ENCODE measurements at places on chromosomes 6 and 20.

GRCh38 chr6:107763946-107764345 lies 60.2 kb downstream of the SCML4 start:
- DNase-seq = no peak

DNA sequence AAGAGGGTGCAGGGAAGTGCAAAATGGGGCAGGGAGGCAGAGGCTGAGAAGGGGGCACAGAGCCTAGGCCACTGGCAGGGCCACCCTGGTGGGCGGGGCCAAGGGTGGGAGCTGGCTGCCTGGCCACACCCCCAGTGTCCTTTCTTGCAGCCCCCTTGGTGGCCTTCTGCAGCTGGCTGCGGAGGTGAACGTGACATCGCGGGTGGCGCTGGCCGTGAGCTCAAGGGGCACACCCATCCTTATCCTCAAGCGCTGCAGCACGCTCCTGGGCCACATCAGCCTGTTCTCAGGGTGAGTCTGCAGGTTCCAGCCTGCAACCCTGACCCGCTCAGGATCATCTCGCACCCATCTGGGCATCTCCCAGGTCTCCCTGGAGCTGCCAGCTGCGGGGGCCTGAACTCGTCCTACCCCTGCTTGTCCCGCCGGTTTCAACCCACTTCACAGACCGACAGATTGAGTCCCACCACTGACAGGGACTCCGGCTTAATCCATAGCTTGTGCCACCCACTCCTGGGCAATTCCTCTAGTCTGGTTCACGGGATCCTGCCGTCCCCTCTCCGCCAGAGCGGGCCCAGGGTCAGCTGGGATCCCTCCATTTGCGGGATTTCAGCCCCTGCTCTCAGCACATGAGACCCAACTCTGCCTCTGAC lies 6.2 kb downstream of the BPIFB3 start:
- DNase-seq = no peak

DNA sequence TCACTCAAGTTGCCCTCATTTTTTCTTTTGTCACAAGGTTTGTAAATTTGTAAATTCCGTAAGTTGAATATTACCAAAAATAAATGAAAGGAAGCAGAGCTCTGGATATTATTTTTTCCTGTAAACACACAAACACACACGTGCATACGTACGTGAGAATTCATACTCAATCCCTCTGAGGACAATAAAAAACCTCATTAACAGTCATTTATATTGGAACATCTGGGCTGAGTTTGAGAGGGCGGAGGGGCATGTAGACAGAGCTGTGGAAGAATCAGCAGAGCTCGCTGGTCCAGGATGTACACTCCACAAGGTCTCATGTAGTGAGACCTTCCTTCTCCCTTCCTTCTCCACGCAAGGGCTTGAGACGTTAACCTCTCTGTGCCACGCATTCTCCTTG lies 24.2 kb upstream of the DOK5 start:
- DNase-seq = no peak

GRCh38 chr6:144581812-144582537 lies 296.8 kb downstream of the UTRN start:
- no peak for DNase-seq

- DNase-seq = no peak
Measured at GRCh38 chr20:1327827-1328679, 886 bp downstream of the SDCBP2 start.

DNA sequence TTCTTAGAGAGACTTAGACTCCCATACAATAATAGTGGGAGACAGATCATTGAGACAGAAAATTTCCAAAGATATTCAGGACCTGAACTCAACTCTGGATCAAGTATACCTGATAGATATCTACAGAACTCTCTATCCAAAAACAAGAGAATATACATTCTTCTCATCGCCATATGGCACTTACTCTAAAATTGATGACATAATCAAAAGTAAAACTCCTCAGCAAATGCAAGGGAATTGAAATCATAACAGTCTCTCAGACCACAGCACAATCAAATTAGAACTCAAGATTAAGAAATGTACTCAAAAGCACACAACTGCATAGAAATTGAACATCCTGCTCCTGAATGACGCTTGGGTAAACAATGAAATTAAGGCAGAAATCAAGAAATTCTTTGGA lies 28.7 kb downstream of the PERP start:
- DNase-seq = no peak

- DNase-seq = no peak
Measured at GRCh38 chr20:57224641-57225138, 41.8 kb downstream of the BMP7 start.

- DNase-seq = no peak
Measured at GRCh38 chr6:3001773-3002293, 2.1 kb downstream of the NQO2 start.

DNA sequence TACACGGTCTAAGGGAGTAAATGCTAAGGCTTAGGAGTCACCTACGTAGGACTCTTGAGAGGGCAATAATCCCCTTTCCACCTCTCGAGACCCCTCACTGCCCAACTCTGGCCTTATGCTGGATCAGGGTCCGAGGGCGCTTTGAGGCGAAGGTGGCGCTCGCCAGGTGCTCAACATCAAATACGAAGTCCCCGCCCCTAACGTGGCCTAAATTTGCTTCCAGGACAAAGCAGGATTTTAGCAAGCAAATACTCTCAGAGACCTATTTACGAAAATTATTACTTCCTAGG lies 406 bp upstream of the TRIM26 start:
- no peak for DNase-seq

DNA sequence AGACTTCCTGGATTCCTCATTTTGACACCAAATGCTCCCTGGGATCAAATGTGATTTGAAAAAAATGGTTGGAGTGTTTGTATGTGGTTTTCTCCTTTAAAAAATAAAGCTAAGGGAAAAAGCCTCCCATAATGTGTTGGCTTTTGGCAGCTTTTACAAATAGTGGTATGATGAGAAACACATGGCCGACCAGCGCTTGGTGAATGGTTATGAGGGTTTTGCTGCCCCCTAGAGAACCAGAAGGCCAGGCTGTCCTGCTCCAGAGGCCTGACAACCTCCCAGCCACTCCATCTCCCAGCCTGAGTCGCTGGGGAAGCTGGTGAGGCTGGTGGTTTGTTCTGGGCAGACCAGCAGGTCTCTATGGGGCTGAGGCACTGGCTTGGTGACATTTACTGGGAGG lies 69.3 kb downstream of the CLIC5 start:
- DNase-seq = no peak

DNA sequence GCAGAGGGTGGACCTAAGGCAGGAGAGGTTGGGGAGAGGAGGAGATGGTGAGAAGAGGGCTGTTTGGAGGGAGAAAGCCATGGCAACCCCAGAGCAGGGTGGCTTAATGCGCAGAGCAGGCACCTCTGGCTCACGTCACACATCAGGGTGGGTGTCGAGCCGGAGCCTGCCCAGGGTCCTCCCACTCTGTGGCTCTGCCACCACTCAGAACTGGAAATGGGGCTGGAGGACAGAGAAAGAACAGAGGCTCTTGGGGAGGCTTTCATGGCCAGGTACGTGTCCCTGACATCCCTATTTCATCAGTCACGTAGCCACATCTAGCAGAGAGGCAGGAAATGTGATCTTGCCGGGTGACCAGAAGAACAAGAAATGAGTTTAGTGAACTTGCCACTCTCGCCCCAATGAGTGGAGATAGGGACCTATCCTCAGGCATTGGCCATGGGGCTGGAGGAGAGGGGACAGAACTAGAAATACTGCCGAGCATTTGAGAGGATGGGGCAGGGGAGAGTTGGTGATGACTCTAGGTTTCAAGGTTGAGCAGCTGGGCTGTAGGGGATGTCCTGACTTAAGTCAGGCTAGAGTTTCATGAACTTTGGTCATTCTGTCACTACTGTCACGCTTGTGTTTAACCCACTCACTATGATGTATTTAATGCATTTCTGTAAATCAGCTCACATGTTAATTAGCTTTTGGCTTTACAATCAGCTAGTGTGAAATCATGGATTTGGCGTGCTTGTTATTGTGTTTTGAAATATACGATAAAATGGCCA lies 52.7 kb downstream of the CDH26 start:
- DNase-seq = no peak

- DNase-seq = no peak
Measured at GRCh38 chr6:141309295-141309694, 823.4 kb upstream of the GJE1 start.

GRCh38 chr20:59598625-59599310 lies 5.6 kb upstream of the PHACTR3 start:
- DNase-seq = peak; percentile 23

- DNase-seq = no peak
Measured at GRCh38 chr20:16816192-16816591, 68.0 kb downstream of the OTOR start.

DNA sequence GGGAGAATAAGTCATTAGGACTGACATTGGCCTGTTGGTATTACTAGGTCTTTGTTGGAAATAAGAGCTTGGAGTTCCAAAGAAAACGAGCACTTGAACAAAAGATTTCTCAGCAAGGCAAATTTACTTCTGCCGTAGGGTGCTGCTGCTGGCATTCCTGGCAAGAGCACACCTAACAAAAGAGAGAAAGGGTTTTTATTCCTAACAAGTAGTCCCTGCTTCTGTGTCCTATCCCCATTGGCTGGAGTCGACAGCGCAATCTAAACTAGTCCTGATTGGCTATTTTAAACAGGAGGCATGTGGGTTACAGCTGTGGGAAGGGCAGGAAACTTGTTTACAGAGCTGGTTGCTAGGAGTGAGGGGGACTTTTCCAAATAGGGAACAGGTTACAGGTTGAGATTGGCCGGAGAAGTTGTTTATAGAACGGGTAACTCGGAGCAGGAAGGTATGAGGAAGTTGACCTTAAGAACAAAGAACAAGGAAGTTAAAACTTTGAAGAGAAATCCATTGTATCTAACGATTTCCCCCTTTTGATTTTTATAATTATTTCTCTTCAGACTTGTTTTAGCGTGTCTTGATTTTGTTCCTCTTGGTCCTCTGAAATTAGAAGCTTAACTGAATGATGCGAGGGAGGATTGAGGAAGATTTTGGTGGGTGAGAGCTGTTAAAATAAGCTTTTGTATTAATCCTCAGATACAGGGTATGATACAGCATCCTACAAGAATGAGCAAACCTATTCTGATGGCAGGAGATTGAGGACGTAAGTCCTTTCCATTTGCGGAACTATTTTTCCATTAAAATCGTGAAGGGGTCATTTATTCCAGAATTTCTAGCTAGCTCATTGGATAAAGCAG lies 3.4 kb upstream of the ZNFX1 start:
- DNase-seq = no peak

- DNase-seq = no peak
Measured at GRCh38 chr6:33080127-33081089, 4.6 kb downstream of the HLA-DPB1 start.

GRCh38 chr6:62652692-62653328 lies 366.8 kb upstream of the KHDRBS2 start:
- DNase-seq = no peak

- DNase-seq = peak; percentile 1
Measured at GRCh38 chr20:219290-220115, 7.6 kb upstream of the DEFB129 start.

DNA sequence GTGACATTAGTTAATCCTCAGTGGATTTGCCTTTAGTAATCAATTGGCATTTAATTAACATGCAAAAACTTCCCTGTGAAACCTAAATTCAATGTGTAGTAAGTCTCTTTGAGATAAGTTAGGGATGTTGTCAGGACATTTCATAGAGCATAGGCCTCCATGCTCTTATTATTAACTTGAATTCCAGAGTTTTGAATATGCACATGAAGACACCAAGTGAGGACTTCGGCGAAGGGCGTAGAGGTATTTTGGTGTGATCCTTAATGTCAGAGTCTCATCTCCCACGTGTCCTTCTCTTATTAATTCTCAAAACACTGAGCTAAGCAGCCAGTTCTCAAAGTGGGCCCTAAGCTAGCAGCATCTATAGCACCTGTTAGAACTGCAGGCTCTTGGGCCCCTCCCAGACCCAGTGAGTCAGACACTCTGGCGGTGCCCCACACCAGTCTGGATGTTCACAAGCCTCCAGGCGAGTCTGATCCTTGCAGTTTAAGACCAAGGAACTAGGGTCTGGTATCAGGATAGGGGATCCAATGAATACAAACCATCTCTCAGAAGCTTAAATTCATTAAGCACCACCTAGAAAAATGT lies 292.1 kb downstream of the QKI start:
- DNase-seq = no peak

GRCh38 chr20:34952671-34953070 lies 2.9 kb downstream of the GSS start:
- no peak for DNase-seq

GRCh38 chr20:61263938-61264337 lies 11.9 kb downstream of the CDH4 start:
- DNase-seq = no peak

- no peak for DNase-seq
Measured at GRCh38 chr6:119370080-119370479, 20.5 kb upstream of the MAN1A1 start.

- no peak for DNase-seq
Measured at GRCh38 chr20:48866936-48867335, 39.1 kb upstream of the PREX1 start.

DNA sequence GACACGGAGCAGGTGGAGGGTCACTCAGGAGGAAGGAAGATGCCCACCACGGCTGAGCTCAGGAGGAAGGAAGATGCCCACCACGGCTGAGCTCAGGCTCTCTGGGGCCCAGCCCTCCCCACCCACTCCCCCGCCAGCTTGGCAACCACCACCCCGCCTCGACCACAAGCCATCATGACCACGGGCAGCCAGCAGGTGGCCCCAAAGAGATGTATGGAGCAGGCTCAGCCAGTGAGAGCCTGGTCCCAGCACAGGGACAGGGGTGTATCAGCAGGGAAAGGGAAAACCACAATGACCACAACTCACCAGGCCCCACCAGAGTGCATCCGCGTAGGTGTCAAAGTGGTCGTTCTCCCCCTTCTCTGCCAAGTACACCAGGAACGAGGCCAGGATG lies 30.4 kb downstream of the KCNQ2 start:
- no peak for DNase-seq

GRCh38 chr20:40690836-40691565 lies 2.0 kb upstream of the MAFB start:
- no peak for DNase-seq

DNA sequence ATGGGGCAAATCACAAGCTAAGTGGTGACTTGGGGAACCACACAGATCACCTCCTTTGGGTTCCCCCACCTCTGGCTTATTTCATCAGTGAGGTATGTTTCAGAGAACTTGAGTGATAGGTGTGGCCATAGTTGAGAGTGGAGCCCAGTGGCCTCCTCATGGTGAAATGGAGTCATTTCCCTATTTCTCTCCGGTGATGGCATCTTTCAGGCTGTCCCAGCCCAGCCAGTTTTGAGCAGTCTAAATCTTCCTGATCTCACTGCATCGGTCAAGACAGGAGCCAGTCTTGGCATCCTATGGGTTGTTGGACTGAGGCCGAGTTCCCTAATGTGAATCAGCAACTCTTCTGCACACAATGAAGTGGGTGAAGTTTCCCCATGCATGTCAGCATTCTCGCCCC lies 132.4 kb downstream of the EYA2 start:
- no peak for DNase-seq
